Globus pallidus (tissue), 1 donor: ENCODE measurements at places on chromosomes 3 and 15.

DNA sequence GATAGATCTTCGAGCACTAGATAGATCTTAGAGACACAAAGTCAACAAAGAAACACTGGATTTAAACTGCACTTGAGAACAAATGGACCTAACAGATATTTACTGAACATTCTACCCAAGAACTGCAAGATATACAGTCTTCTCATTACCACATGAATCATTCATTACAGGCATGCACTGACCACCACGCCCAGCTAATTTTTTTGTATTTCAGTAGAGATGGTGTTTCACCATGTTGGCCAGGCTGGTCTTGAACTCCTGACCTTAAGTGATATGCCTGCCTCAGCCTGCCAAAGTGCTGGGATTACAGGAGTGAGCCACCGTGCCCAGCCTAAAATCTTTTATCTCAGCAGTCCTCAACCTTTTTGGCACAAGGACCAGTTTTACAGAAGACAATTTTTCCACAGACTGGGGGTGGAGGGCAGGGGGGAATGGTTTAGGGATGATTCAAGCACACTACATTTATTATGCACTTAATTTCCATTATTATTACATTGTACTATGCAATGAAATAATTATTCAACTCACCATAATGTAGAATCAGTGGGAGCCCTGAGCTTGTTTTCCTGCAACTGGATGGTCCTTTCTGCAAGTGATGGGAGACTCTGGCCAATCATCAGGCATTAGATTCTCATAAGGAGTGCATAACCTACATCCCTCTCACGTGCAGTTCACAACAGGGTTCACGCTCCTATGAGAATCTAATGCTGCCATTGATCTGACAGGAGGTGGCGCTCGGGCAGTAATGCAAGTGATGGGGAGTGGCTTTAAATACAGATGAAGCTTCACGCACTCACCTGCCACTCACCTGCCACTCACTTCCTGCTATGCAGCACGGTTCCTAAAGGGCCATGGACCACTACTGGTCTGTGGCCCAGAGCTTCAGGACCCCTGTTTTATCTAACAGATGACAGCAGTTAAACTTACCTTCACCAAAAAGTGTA is 21.7 kb downstream of the CSNK1G1 start:
- DNase-seq, result no peak

- no peak for DNase-seq
Measured at GRCh38 chr3:86578071-86578470, 412.9 kb downstream of the VGLL3 start.

- no peak for DNase-seq
Measured at GRCh38 chr3:102346897-102347296, 87.9 kb upstream of the ZPLD1 start.

GRCh38 chr15:59845942-59846499 is 156.9 kb upstream of the BNIP2 start:
- no peak for DNase-seq

GRCh38 chr3:40582401-40583027 is 57.8 kb downstream of the ZNF621 start:
- no peak for DNase-seq

DNA sequence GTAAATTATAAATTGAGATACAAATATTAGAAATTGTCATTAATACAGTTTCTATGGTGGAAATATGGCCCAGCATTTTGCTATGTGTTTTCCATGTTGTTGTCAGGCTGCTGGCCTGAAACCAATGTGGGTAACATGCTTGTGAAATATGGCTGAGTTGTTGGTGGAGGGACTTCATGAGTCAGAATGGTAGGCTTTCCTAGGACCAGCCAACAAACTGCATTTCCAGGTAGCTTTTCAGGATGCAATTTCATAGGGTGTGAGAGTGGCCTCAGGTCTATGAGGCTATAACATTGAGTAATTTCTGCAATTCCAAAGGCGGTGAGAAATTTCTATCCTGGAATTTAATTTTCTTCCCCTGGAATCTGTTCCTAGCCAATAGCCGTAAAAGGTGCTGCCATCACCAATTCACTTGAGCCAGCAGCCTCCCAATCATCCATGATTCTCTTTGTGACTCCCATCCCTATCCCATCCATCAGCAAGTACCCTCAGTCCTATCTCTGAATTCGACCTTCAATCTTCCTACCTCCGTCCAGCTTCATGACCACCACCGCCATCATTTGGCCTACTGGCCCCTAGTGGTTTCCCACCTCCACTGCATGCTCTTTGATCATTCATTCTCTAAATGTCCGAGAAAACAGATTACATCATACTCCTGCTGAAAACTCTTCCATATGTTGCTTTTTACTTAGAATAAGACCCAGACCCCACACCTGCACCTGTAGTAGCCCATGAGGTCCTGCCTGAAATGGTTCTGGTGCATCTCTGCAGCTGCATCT is 276.6 kb upstream of the CFAP20DC start:
- DNase-seq, result no peak

DNA sequence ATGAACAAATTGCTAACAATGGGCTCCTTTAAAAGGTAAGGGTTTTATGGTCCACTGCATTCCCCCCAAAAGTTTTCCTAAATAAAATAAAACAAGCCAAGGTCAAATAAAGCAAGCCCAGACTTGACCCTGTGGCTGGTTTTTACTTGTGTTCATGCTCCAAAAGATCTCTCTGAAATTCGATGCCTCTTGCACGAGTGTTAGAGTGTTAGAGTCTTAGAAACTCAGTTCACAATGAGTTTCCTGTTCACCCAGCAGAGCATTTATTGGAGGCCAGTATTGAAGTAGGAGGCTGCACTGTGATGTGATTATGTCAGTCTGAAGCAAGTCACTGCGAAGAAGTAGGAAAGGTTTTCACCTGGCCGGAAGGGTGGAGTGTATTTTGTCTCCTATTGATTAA is 59.9 kb upstream of the LRTM1 start:
- DNase-seq, result no peak

GRCh38 chr3:134029734-134030378 is at the start of gene SLCO2A1:
TSS of gene SLCO2A1 (minus strand) at chr3:134029925. CDS start at chr3:134029802, 123 bp downstream.
- no peak for DNase-seq

GRCh38 chr15:60352525-60352924 is 45.3 kb downstream of the ANXA2 start:
- no peak for DNase-seq

DNA sequence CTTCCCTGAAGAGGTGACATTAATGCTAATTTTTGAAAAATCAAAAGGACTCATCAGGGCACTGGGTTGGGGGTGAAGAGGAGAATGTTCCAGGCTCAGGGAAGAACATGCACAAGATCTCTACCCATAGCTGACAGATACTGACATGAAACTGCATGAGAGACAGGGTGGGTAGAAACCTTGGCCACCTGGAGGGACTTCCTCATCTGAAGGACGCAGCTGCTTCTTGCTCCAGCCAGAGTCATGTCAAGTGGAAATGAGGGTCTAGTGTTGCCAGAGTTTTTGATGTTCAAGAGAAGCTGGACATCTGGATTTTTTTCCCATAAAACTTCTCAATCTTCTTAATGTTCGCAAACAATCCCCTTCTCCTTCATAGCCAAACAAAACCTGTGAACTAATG is 29.7 kb downstream of the AMOTL2 start:
- no peak for DNase-seq

DNA sequence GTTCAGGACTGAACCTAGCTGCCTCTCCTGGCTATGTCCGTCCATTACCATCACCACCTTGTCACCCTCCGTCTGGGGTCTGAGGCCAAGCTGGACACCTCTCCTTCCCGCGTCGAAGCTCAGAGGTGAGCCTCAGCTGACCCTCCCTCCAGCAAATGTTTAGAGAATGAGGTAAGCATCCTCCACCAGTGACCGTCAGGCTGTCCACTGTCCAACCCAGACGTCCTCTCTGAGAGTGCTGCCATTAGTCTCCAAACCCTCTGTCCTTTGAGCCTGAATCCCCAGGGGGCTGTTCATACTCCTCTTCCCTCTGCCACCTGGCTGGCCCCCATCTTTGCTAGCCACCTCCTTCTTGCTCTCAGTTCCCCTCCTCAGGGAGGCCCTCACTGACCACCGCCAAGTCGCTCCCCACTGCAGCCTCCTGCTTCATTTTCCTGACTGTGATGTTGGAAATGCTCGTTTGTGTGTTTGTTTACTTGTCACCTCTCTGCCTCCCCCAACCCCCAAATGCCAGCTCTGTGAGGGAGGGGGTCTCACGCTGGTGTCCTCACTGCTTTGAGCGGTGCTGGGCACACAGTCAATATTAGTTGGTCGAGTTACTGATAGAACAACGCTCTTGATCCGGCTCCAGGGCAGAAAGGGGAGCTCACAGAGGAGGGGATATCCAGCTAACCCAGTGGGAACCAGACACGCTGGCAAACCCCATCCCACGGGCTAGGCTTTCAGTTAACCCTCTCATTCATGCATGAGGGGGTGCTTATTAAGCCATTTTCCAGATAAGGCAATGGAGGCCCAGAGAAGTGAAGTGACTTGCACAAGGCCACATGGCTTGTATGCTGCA is 64.9 kb downstream of the IQSEC1 start:
- DNase-seq, result no peak

- DNase-seq, result no peak
Measured at GRCh38 chr3:35739181-35739809, 100.0 kb downstream of the ARPP21 start.

DNA sequence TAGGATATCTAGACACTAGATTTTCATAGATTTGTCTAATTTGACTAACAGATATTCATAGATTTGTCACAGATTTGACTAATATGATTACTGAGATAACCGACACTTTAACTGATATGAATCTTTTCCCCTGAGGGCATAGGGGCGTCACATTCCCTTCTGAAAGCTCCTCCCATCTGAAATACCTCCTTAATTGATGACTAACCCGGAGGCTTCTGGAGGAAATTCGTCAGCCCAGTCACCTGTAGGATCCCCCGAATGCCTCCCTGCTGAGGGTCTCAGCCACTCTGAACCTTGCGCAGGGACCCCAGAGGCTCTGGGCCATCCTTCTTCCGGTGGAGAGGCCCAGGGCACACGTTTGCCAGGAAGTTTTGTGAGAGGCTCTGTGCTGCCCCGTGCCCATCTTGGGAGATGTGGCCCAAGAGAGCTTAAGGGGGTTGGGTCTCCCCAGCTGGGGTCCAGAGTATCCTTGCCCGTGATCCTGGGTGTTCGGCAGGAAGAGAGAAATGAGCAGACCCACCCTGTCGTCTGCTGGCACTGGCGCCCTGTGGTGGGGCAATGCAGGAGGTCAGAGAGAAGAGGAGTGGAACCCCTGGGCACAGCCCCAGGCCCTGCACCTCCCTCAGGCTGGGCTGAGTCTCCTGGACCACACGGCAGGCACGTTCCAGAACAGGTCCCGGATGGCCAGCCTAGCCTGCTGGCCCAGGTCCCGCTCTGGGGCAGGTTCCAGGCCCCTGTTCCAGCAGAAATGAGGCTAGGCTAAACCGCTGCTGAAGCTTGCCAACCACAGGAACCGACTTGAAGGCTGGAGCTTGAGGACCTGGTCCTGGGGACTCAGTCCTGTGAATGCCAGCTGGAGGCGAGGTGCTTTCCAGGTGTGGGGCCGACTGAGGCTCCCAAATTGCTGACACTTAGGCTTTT is 1.7 kb downstream of the PLA2G4D start:
- DNase-seq, result peak; percentile 53

GRCh38 chr15:31609906-31610305 is 283.3 kb downstream of the KLF13 start:
- DNase-seq, result no peak

GRCh38 chr3:139463466-139463865 is 12.8 kb downstream of the RBP2 start:
- no peak for DNase-seq

GRCh38 chr3:178100908-178101307 is 435.3 kb upstream of the KCNMB2 start:
- no peak for DNase-seq

- DNase-seq, result no peak
Measured at GRCh38 chr15:98781838-98782237, 133.5 kb downstream of the IGF1R start.

DNA sequence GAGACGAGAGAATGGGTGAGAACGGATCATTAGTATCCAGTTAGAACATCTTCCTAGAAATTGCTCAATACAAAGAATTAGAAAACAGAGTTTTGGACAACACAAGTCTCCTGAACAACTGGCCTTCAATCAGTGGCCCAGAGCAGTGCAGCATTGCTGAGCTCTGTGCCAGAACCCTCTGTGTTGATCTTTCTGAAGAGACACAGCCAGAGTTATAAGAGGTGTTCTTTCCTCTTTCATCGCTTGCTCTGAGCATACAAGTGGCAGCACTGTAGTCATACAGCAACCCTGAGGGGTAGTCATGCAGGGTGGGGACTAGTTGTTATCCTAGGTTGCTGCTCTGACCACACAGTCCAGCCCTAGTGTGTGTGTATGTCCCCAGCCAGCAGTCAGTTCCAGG is 4.0 kb downstream of the KNSTRN start:
- no peak for DNase-seq

DNA sequence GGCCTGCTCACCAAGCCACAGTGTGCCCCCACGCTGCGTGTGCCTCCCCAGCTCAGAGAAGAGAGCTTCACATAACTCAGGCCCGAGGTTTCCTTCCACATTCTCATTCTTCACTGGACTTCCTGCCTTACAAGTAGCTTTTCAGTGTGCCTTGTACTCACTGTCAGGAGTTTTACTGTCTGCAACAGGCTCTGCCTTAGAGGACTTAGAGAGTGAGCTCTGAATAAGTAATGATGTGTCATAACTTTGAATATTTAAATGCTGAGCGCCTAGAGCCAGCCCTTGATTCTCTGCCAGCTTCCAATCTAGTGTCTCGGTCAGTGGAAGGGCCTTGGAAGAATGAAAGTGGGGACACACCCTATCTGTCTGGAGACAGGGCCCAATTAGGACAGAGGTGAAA is 41.8 kb downstream of the ITGB5 start:
- DNase-seq, result no peak

GRCh38 chr3:159059395-159059794 is 257.5 kb downstream of the MFSD1 start:
- DNase-seq, result no peak

DNA sequence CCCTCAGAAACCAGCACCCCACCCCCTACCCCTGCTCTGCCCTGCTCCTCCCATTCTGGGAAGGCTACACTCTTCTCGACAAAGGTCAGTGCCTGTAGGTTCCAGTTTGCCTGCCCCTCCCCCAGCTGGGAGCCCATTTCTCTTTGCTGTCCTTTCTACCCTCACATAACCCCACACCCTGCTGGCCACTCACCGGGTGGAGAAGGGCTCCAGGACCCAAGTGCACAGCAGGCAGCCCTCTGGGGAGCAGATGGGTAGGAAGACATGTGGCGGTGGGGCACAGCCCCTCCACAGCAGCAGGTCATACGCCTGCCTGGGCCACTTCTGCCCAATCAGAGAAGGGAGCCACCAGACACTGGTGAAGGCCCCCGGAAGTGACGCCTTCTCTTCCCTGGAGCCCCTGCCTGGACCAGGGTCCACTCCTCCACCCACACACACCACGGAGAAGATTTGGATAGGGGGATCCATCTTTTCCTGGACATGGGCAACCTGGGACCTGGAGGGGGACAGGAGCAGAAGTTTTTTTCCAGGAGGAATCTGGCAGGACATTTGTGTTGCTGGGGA is at the start of gene THPO:
Gene THPO (minus strand): TSS at position 326 of the 564 bp plus-strand sequence. CDS start 1,948 bp downstream, outside the sequence.
- DNase-seq, result no peak

- DNase-seq, result no peak
Measured at GRCh38 chr3:38649500-38650247, at the start of gene SCN5A. TSS of gene SCN5A (minus strand) at chr3:38649687. CDS start at chr3:38633307, 16,380 bp downstream.
